ENCODE measurements at places on chromosomes 7 and 10.

GRCh38 chr10:35203745-35204144 is 77.1 kb downstream of the CREM start:
- DNase-seq, result no peak

GRCh38 chr10:110852947-110853346 is 18.8 kb upstream of the PDCD4 start:
- no peak for DNase-seq

DNA sequence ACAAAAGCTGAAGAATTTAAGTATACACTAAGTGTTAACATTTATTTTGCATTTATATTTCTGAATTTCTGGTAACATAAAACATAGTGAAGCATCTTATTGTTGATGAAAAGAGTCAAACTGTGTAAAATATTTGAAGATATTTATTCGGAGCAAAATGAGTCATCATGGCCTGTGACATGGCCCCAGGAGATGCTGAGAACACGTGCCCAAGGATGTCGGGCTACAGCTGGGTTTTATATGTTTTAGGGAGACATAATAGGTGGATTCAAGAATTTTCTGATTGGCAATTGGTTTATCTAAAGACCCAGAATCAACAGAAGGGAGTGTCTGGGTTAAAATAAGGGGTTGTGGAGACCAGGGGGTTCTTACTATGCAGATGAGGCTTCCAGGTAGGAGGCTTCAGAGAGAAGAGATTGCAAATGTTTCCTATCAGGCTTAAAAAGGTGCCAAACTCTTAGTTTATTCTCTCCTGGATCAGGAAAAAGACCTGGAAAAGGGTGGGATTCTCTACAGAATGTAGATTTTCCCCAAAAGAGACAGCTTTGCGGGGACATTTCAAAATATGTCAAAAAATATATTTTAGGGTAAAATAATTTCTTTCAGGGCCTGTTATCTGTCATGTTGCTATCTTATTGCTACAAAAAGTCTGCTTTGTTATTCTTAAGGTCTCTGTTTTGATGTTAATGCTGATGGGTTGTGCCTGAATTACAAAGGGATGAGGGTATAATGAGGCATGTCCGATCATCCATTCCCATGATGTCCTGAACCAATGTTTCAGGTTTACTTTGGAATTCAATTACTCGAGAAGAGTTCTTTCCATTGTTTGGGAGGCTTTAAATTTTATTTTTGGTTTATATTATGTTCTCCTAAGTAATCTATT is 74.5 kb downstream of the VWDE start:
- DNase-seq, result no peak

GRCh38 chr7:69568266-69568665 is 30.0 kb upstream of the AUTS2 start:
- no peak for DNase-seq

GRCh38 chr10:96124230-96125141 is 5.6 kb upstream of the ZNF518A start:
- DNase-seq, result no peak

DNA sequence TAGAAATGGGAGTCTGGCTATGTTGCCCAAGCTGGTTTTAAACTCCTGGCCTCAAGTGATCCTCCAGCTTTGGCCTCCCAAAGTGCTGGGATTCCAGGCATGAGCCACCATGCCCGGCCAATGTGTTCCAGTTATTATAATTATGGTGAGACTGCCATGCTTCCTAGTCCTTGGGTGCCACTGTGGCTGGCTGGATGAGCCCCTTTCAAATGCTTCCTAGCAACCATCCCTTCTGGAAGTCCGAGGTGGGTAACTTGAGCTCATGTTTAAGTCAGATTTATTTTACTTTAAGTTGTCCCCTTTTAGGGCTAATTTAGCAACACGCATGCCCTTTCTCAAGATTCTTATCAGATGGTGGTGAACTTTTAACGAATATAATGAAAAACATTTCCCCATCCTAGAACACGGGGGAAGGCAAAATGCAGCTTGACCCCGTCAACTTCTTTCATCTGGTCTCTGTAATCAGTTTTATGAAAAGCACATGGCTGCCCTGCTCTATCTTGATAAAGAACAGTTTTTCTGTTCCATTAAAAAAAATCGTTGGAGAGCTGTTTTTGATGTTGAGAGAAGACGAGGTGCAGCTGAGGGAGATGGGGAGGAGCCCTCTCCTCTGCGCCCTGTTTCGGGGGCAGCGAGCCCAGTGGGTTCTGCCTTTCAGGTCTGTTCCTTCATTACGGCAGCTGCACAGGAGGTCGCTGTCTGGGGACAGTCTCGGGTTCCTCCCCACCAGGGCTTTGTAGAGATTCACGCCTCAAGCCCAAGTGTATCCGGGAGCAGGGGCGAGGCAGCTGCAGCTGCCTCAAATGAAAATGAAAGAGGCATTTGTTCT is 61.0 kb upstream of the MKI67 start:
- no peak for DNase-seq

DNA sequence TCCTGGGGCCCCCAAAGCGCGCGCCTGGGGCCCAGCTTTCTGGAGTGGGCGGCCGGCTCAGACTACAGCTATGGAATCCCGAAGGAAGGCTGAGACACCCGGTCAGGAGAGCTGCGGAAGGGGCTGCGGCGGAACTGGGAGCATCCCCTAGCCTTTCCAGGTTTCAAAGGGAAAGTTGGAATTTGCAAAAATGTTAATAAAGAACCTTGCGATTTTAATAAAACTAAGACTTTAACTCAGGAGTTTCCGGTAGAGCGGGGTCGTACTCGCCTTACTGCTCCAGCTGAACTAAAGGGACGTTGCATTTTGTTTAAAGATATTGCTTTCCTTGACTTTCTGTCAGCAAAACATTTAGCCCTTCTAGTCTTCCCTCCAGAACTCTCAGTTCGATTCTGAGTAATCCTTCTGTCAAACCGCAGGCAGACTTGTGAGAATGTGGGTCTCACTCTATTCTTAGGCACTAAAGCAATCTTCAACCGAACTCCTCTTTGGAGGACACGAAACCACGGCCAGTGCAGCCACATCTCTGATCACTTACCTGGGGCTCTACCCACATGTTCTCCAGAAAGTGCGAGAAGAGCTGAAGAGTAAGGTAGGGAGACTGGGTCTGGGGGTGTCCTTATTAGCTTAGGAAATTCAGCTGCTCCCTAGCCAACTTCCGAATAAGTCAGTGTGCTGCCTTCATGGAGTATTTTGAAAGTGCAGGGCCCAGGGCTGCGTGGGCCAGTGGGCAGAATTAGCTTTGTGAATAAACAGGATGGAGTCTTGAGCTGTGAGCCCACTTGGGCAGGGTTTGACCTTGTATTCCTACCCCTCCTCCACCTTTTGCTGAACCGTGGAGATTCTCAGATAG is 1.9 kb downstream of the CYP26A1 start:
- no peak for DNase-seq

Data from effector memory CD4-positive, alpha-beta T cell (primary cell).